Kasumi-1 (cell line): ENCODE measurements at places on chromosomes 1 and 21.

DNA sequence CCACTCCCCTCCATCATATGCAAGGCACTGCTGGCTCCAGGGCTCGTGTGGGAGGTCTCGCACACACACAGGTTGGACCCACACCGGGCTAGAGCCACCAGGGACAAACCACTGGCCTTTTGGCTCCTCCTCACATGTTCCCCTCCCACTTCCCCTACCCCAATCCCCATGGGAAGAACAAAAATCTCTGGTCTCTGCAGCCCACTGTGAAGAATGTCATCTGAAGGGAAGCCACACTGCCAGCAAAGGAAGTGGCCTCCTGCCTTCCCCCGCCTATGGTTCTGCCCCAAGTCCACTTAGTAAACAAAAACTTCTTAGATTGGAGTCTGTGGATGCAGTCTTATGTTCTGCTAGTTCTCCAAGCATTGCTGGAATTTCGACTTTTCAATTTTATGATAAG, 24.2 kb downstream of the OLFML3 start:
- no peak for DNase-seq

- no peak for DNase-seq
Measured at GRCh38 chr1:65066419-65066765, 81.6 kb upstream of the AK4 start.

- DNase-seq: no peak
Measured at GRCh38 chr1:77371396-77371795, 89.6 kb downstream of the AK5 start.

GRCh38 chr1:113322439-113322838, 67.9 kb upstream of the MAGI3 start:
- no peak for DNase-seq

DNA sequence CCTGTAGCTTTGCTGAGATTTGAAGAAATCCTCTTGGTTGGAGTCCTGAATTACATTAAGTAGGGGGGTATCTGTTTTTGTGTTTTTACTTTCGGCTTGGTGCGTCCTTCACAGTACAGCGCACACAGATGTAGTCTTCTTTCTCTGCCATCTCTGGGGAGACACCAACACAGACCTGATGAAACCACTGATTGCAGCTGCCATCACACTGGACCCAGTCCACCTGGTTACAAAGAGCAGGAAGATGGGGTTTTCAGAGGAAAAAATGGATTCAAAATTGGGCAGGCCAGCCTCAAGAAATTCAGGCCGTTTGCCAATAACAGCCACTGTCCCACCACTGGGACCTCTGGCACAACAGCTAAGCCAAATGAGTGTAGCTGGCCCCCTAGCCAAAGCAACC, 18.7 kb upstream of the SYT2 start:
- DNase-seq: no peak

GRCh38 chr1:114219172-114219868, 65.7 kb upstream of the SYT6 start:
- DNase-seq: no peak

DNA sequence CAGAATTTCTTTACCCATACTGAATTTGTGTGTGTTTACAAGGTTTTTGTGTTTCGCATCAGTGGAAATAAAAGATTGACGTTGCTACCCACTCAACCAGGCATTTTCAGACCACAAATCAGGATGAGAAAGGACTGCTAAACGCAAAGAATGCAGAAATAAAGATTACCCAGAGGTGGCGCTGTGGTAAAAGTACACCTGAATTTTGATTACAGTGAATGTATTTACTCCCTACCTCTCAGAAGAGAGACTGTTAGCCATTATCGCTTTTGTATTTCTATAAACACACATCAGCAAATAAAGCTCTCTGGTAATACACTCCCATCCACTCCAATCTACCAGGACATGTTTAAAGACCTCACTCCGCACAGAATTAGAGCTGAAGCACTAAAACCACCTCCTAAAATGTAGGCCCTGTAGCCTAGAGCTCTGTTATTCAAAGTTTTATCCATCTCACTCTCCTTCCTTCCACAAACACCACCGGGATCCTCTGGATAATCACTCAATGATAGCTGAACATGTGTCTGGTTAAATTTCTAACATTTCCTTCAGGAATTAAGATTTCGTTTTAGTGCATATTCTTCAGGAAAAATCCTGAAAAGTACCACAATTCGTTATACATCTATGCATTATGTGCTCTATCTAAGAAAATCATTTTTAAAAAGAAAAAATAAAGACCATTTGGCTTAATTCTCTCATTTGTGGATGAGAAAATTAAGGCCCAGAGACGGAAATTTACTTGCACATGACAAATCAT, 2.5 kb upstream of the LMO4 start:
- DNase-seq: peak; percentile 56

DNA sequence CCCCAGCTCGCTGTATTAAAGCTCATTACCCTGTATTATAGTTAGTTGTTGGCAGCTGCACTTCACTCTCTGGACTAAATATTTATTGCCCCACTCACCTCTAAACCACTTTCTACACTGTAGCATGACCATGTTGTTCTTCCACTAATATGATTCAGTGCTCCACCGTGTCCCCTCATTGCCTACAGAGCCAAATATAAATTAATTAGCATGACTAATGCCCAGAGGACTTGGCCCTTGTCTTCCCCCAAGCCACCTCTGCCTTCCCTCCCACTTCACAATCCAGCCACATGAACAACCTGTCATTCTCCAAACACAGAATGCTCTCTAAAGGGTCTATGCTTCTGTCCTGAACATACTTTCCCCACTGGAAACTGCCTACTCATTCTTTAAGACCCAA, 276.5 kb downstream of the PLPP3 start:
- no peak for DNase-seq
